ENCODE measurements at places on chromosomes 1 and 21.

GRCh38 chr1:178174539-178174938 is 80.6 kb downstream of the RASAL2 start:
- no peak for DNase-seq

- DNase-seq = no peak
Observed at GRCh38 chr1:181119093-181119989, 30.8 kb downstream of the IER5 start.

DNA sequence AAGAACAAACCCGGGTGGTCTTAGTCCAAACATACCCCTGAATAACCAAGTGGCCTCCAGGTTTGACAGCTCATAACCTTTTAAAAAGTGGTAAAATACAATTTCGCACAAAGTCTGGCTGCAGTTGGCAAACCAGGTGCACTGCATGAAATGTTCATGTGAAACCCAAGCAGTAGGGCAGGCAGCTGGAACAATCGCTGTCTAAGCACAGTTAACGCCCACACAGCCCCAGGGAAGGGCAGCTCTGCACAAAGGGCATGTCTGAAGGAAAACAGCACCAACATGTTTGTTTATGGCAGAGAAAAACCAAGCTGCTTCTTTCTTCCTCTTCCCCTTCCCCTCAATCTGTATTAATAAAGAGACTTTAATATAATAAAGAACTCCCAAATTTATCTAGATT is 49.5 kb downstream of the KIAA1614 start:
- no peak for DNase-seq

DNA sequence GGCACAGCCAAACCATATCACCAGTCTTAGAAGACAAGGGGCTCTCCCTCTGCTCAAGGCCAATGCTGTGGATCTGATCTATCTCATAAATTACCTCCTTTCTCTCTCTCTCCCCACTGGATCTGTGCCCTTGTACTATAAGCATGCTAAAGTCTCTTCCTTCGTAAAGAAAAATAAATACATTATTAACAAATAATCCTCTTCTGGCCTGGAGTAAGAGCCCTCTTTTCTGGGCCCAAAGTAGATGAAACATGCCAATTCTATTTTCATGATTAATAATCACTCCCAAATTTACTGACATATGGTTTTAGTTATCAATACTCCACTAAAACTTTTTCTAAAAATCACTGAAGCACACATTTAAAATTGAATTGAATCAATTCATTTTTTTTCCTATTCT is 889.7 kb downstream of the ADGRL2 start:
- DNase-seq = no peak

DNA sequence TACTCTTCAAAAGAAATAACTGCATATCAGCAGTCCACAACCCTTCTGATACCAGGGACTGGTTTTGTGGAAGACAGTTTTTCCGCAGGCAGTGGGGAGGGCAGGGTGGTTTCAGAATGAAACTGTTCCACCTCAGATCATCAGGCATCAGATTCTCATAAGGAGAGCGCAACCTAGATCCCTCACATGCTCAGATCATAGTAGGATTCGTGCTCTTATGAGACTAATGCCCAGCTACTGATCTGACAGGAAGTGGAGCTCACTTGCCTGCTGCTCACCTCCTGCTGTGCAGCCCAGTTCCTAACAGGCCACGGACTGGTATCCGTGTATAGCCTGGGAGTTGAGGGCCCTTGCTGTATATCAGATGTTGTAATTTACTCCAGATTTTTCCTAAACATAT is 11.5 kb downstream of the RO60 start:
- no peak for DNase-seq

DNA sequence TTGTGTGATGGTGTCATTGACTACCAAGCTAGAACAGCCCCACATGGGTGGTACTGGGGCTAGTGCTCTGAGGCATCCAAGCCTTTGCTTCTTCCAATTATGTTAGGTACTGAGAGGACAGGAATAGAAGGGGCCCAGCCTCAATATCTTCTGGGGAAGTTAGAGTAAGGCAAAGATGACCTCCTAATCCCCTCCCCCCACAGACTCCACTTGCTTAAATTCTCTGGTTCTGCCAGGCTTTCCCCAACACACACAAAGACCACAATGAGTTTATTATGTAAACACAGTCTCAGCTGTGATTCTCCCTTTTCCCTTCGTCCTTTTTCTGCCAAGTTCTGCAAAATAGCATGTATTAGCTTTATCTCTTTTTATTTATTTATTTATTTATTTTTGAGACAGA is 3.1 kb upstream of the TACSTD2 start:
- DNase-seq = no peak

Measured in activated naive CD4-positive, alpha-beta T cell treated with anti-CD3 and anti-CD28 coated beads, Interleukin-2, amount 50 U/mL, for 16 hours (primary cell).